ENCODE measurements at places on chromosomes 5 and 9. TPM values are rescaled to one million over a fixed set of nuclear protein-coding genes. Genes with fewer than 3 reads are reported as not detected.
A peak's percentile ranks its signal among the peaks of the same experiment; 100 is the strongest.

DNA sequence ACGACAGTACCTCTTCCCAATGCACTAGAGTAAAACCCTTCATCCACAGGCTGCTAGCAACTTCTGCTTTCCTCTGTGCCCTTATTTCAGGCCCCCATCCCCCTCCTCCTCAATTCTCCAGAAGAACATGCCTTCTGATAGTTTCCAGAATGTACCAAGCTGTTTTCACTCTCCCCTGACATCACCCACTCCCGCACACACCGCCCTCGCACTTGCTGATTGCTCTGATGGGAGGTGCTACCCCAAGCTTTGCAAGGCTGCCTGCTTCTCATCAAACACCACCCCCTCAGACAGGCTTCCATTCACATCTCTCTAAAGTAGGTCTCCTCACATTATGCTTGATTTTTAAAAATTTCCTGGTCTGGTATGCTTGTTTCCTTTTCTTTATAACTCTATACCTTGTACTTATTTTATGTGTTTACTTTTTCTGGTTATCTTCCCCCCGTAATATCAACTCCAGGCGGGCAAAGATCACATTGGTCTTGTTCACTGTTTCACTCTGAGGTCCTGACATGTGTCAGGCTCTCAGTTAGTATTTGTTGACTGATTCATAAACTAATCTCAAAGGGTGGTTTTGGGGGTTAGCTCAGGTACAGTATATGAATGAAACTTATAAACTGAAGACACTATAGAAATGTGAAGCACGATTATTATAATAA, 91.0 kb upstream of the C9orf72 start:
- H3K4me1 ChIP-seq, result no peaks in the 10 kb centered on the region
- no peaks in the 10 kb centered on the region for H3K27me3 ChIP-seq
- peak; percentile 70 for DNase-seq
- peak overlapping the region; percentile 84 for H3K27ac ChIP-seq
- H3K36me3 ChIP-seq, result no peaks in the 10 kb centered on the region

DNA sequence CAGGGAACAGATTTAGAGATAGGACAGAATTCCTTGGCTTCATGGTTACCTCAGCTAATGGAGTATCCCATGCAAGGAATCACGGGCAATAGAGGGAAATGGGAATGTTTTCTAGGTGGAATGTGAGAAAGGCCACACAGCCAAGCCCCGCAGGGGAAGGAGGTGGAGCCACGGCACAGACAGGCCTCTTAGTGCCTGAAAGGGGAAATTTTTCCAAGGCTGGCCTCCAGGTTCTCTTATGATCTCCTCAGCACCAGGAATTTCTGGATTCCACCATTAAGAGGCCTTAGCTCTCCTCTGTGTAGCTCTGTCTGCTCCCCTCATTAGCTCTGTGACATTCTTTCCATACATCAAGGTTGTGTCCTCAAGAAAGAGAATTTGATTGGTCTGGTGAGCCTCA, 124.7 kb downstream of the GALNT10 start:
- H3K27me3 ChIP-seq, result no peaks in the 10 kb centered on the region
- no peak for DNase-seq
- H3K4me1 ChIP-seq, result no peaks in the 10 kb centered on the region
- no peak overlapping the region for H3K27ac ChIP-seq

DNA sequence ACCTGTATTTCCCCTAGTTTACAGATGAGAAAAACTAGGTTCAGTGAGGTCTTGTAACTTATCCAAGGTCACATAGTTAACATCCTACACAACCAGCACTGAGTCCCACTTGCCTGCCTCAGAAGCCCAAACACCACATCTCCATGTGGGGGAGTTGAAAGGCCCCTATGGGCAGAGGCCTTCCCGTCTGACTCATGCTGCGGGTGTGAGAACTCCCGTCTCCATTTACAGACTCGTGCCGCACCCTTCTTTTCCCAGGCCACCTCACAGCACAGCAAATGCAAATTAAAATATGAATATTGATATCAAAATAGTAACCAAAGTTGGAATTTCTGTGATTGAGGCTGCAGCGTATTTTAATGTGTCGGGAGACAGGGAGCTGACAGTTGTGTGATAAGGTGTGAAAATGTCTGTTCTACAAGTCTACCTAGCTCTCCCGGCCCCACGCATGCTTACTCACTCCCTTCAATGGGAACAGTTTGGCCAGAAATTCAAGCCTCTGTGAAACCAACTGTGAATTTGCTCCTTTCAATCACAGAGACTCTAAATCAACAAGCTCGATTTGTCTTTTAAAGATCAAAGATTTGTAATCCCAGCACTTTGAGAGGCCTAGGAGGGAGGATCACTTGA, 90.1 kb downstream of the CRB2 start:
- no peak overlapping the region for H3K4me3 ChIP-seq
- no peak for DNase-seq
- H3K27ac ChIP-seq, result no peak overlapping the region
- H3K36me3 ChIP-seq, result no peaks in the 10 kb centered on the region
- H3K27me3 ChIP-seq, result no peaks in the 10 kb centered on the region

Gene NDST1
- 85.1 TPM for total RNA-seq

DNA sequence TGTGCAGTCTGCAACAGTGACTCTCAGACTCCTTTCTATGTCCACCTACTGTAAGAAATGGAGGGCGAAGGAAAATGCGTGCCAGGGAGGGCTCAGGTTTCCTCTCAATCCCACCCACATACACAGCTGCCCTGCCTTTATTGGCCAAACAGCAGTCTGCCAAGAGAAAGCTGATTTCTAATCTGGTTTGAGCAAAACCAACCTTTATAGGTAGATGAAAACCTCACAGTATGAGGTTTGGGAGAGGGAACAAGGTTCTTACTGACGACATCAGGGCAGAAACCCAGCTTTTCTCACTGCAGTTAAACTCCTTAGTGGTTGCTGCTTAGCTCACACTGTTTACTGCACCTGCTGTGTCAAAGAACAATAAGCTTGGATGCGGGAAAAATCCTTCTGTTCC, 152.3 kb upstream of the KLF9 start:
- no peaks in the 10 kb centered on the region for H3K27me3 ChIP-seq
- no peaks in the 10 kb centered on the region for H3K36me3 ChIP-seq
- H3K27ac ChIP-seq, result peak overlapping the region; percentile 65
- H3K4me1 ChIP-seq, result peaks cover 23% of the 10 kb centered on the region

Gene TMEM232
- total RNA-seq, result 2.4 TPM

GRCh38 chr5:41656597-41656996, 146.2 kb upstream of the PLCXD3 start:
- peak overlapping the region; percentile 52 for H3K27ac ChIP-seq
- no peaks in the 10 kb centered on the region for H3K4me1 ChIP-seq
- peak; percentile 40 for DNase-seq

Gene ROR2
- total RNA-seq, result 24.7 TPM

GRCh38 chr5:106314221-106314824, 1356.4 kb downstream of the EFNA5 start:
- H3K27ac ChIP-seq, result no peak overlapping the region
- no peaks in the 10 kb centered on the region for H3K4me1 ChIP-seq
- no peak overlapping the region for H3K4me3 ChIP-seq
- DNase-seq, result no peak
- no peaks in the 10 kb centered on the region for H3K27me3 ChIP-seq
- H3K36me3 ChIP-seq, result no peaks in the 10 kb centered on the region

Gene TOR1A
- total RNA-seq, result 44.8 TPM

GRCh38 chr5:176742246-176743105, 67.9 kb upstream of the UNC5A start:
- H3K27ac ChIP-seq, result no peak overlapping the region
- DNase-seq, result no peak
- H3K27me3 ChIP-seq, result peaks cover 63% of the 10 kb centered on the region
- peaks cover 6% of the 10 kb centered on the region for H3K4me1 ChIP-seq
- H3K36me3 ChIP-seq, result no peaks in the 10 kb centered on the region
- no peak overlapping the region for H3K4me3 ChIP-seq

- H3K27me3 ChIP-seq, result no peaks in the 10 kb centered on the region
- H3K36me3 ChIP-seq, result no peaks in the 10 kb centered on the region
- H3K4me3 ChIP-seq, result no peak overlapping the region
- no peak overlapping the region for H3K27ac ChIP-seq
Measured at GRCh38 chr9:94936419-94936818, 209.9 kb downstream of the AOPEP start.

GRCh38 chr5:142356349-142356715, 31.5 kb upstream of the SPRY4 start:
- H3K27ac ChIP-seq, result peak overlapping the region; percentile 98
- H3K27me3 ChIP-seq, result no peaks in the 10 kb centered on the region
- peaks cover 13% of the 10 kb centered on the region for H3K4me1 ChIP-seq
- DNase-seq, result no peak

- H3K4me1 ChIP-seq, result no peaks in the 10 kb centered on the region
- H3K27ac ChIP-seq, result no peak overlapping the region
- DNase-seq, result no peak
Measured at GRCh38 chr5:99088309-99088708, 159.5 kb upstream of the CHD1 start.

Gene GOLPH3
- 115 TPM for total RNA-seq

- no peaks in the 10 kb centered on the region for H3K27me3 ChIP-seq
- no peaks in the 10 kb centered on the region for H3K4me1 ChIP-seq
- H3K27ac ChIP-seq, result no peak overlapping the region
- DNase-seq, result peak; percentile 18
Measured at GRCh38 chr9:13898957-13899356, 415.0 kb downstream of the NFIB start.

DNA sequence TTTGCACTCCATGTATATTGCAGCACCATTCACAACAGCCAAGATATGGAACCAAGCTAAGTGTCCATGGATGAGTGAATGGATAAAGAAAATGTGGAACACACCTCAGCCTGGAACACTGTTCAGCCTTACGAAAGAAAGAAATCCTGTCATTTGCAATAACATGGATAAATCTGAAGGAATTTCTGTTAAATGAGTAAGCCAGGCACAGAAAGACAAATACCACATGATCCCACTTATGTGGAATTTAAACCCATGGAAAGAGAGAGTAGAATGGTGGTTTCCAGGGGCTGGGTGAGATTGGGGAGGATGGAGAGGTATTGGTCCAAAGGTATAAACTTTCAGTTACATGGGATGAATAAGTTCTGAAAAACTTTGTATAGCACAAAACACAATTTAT, 228.9 kb upstream of the CD180 start:
- H3K27me3 ChIP-seq, result no peaks in the 10 kb centered on the region
- DNase-seq, result no peak
- H3K27ac ChIP-seq, result no peak overlapping the region
- H3K36me3 ChIP-seq, result no peaks in the 10 kb centered on the region
- H3K4me3 ChIP-seq, result no peak overlapping the region

GRCh38 chr5:158953929-158954534, 145.7 kb downstream of the EBF1 start:
- no peaks in the 10 kb centered on the region for H3K36me3 ChIP-seq
- peaks cover 3% of the 10 kb centered on the region for H3K27me3 ChIP-seq
- DNase-seq, result no peak
- peaks cover 10% of the 10 kb centered on the region for H3K4me1 ChIP-seq
- no peak overlapping the region for H3K27ac ChIP-seq

DNA sequence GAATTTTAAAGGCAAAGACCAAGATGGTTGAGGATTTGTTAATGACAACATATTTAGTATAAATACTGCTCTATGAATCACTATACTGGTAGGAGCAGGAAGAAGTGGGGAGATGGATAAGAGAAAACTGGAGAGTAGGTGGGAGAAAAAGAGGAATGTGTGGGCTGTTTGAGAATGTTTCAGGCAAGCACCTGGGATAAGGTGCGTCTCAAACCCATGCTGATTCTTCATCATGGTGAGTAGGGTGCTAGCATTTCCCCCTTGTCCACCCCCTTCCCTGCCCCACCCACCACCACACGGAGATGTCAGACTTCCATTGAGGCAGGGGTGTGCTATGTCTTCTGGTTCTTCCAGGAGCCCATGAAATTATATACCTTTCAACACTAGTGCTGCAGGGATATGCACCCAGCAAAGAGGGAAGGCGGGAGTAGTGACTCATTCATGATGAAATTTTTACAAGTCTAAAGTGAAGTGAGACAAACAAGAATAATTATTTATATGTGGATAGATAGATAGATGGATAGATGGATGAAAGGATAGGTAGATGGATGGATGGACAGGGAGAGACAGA, 54.3 kb downstream of the MTX3 start:
- no peak for DNase-seq
- no peaks in the 10 kb centered on the region for H3K4me1 ChIP-seq
- no peak overlapping the region for H3K4me3 ChIP-seq
- H3K36me3 ChIP-seq, result no peaks in the 10 kb centered on the region
- H3K27me3 ChIP-seq, result no peaks in the 10 kb centered on the region
- no peak overlapping the region for H3K27ac ChIP-seq

DNA sequence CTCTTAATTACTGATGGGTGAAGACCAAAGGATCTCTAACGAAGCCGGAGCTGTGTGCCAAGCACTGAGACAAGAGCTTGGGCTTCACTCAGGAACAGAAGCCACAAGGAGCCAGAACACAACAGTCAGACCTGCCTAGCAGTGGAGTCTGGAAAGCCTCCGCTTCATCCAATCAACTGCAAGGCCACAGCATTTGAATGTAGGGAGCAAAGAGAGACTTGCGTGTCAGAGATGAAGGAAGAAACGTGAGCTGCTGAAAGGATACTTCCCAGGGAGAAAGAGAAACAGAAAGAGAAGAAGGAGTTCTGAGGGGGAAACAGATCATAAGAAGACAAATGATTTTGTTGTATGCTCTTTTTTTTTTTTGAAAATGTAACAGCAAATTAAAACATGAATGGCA, 43.5 kb downstream of the DDX31 start:
- H3K27ac ChIP-seq, result no peak overlapping the region
- no peak for DNase-seq
- H3K4me3 ChIP-seq, result no peak overlapping the region
- H3K27me3 ChIP-seq, result no peaks in the 10 kb centered on the region
- no peaks in the 10 kb centered on the region for H3K36me3 ChIP-seq

GRCh38 chr5:40904205-40904993, 4.9 kb upstream of the C7 start:
- H3K27ac ChIP-seq, result no peak overlapping the region
- H3K27me3 ChIP-seq, result no peaks in the 10 kb centered on the region
- peaks cover 7% of the 10 kb centered on the region for H3K4me1 ChIP-seq
- DNase-seq, result peak; percentile 82
- no peak overlapping the region for H3K4me3 ChIP-seq

GRCh38 chr5:40735609-40736008, 20.2 kb downstream of the TTC33 start:
- H3K4me1 ChIP-seq, result peaks cover 32% of the 10 kb centered on the region
- H3K36me3 ChIP-seq, result no peaks in the 10 kb centered on the region
- H3K27me3 ChIP-seq, result no peaks in the 10 kb centered on the region
- H3K4me3 ChIP-seq, result no peak overlapping the region

GRCh38 chr9:87333802-87334201, 163.9 kb upstream of the DAPK1 start:
- H3K27me3 ChIP-seq, result no peaks in the 10 kb centered on the region
- peaks cover 11% of the 10 kb centered on the region for H3K4me1 ChIP-seq
- DNase-seq, result no peak
- no peaks in the 10 kb centered on the region for H3K36me3 ChIP-seq
- H3K4me3 ChIP-seq, result no peak overlapping the region

DNA sequence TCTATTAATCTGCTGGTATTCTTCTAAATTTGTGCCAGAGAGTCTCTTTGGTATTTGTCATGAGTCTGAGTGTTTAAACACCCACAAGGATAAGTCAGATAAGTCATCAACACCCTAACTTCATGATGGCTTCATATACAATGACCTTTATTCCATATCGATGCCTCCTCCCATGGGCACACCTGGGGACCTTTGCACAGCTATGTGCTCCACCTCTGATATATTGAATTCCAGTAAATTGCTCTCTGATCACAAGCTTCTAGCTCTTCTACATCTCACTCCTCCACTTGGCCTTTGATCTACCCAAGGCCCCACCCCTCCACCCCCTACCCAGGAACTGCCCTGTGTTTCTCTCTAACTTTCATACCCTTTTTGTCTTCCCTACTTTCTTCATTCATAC, 102.7 kb upstream of the MIER3 start:
- DNase-seq, result peak; percentile 13
- peak overlapping the region; percentile 73 for H3K27ac ChIP-seq
- H3K4me1 ChIP-seq, result no peaks in the 10 kb centered on the region

Gene FBXL7
- total RNA-seq, result 10.3 TPM

Gene WDR38
- not detected for total RNA-seq

Gene ANKRD18A
- total RNA-seq, result 0.53 TPM
